ENCODE measurements at places on chromosomes 11 and 22. TPM values are rescaled to one million over a fixed set of nuclear protein-coding genes. Genes with fewer than 3 reads are reported as not detected.

IGLL1 gene
- total RNA-seq: not detected

JAML gene
- not detected for total RNA-seq

GLB1L2 gene
- 0.32 TPM for total RNA-seq

ATM gene
- 148 TPM for total RNA-seq

PHF5A gene
- total RNA-seq: 54.6 TPM

SYT7 gene
- total RNA-seq: 0.59 TPM

ACTN3 gene
- 0.09 TPM for total RNA-seq

IFITM10 gene
- 1.5 TPM for total RNA-seq

LSP1 gene
- total RNA-seq: 2.7 TPM

TMEM45B gene
- not detected for total RNA-seq

PKNOX2 gene
- 1.8 TPM for total RNA-seq

BTG4 gene
- total RNA-seq: not detected

NXPE2 gene
- total RNA-seq: 0.09 TPM

TNNI2 gene
- not detected for total RNA-seq

C11orf86 gene
- 0.30 TPM for total RNA-seq

KRTAP5-9 gene
- total RNA-seq: not detected

LYVE1 gene
- total RNA-seq: not detected

DNAL4 gene
- total RNA-seq: 22.3 TPM

CECR2 gene
- total RNA-seq: under 0.01 TPM

BTBD18 gene
- not detected for total RNA-seq

BIK gene
- not detected for total RNA-seq

OR2AT4 gene
- total RNA-seq: not detected

ROM1 gene
- 2.5 TPM for total RNA-seq

C1QTNF4 gene
- total RNA-seq: 0.05 TPM

SERPING1 gene
- 4.5 TPM for total RNA-seq

RTL10 gene
- 15.8 TPM for total RNA-seq

All from smooth muscle cell of the umbilical artery (primary cell).